Retina (tissue), 1 donor: ENCODE measurements at places on chromosomes 7 and 10.

DNA sequence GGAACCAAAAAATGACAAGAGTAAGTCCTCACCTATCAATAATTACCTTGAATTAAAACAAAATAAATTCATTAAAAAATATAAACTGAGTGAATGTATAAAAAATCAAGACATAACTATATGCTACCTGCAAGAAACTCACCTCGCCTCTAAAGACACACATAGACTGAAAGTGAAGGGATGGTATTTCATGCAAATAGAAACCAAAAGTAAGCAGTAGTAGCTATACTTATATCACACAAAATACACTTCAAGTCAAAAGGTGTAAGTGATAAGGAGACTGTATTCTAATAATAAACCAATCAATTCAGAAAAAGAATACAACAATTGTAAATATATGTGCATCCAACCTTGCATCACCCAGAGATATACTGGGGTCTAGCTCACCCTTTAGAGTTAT is 332.6 kb downstream of the SH2D4B start:
- no peak for DNase-seq

GRCh38 chr10:36556468-36556867 is 568.9 kb upstream of the ANKRD30A start:
- no peak for DNase-seq

GRCh38 chr7:130486954-130487436 is 4.9 kb upstream of the MEST start:
- DNase-seq: peak; percentile 43

- no peak for DNase-seq
Measured at GRCh38 chr10:31642281-31642680, 286.4 kb downstream of the ARHGAP12 start.

GRCh38 chr7:47882635-47883034 is 65.6 kb downstream of the PKD1L1 start:
- no peak for DNase-seq
